ENCODE measurements at places on chromosomes 7 and 10.
A peak's percentile ranks its signal among the peaks of the same experiment; 100 is the strongest.

DNA sequence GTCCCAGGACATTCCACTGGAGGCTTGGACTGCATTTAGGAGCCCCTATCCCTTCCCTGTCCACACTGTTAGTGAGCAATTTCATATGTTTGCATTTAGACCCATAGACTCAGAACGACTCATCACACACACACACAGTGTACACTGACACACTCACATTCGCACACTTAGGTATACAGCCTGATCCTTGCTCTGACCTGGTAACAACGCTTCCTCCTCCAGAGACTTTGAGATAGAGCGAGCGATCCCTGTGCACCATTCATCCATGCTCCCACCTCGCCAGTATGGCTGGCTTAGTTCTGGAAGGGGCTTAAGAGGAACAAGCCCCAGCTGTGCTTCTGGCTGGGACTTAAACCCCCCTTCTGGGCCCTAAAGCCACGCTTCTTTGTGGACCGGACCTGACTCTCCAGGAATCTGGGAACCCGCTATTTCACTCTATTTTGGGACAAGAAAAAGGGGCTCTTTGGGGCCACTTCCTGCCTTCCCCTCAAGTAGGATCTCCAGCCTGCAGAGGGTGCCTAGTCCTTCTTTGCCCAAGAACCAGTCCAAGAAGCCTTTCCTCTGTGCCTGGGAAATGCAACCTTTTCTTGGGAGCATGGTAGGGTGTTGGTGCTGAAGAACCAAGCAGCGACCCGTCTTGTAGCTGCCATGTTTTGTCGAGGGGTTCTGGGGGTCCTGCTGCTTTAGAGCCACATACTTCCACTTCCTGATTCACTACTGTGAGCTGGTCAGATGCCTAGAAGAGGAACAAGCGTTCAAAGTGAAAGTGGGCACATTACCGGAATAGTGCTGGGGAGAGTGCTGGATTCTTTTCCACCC is 1.1 kb upstream of the HOXA13 start:
- no peak for DNase-seq

DNA sequence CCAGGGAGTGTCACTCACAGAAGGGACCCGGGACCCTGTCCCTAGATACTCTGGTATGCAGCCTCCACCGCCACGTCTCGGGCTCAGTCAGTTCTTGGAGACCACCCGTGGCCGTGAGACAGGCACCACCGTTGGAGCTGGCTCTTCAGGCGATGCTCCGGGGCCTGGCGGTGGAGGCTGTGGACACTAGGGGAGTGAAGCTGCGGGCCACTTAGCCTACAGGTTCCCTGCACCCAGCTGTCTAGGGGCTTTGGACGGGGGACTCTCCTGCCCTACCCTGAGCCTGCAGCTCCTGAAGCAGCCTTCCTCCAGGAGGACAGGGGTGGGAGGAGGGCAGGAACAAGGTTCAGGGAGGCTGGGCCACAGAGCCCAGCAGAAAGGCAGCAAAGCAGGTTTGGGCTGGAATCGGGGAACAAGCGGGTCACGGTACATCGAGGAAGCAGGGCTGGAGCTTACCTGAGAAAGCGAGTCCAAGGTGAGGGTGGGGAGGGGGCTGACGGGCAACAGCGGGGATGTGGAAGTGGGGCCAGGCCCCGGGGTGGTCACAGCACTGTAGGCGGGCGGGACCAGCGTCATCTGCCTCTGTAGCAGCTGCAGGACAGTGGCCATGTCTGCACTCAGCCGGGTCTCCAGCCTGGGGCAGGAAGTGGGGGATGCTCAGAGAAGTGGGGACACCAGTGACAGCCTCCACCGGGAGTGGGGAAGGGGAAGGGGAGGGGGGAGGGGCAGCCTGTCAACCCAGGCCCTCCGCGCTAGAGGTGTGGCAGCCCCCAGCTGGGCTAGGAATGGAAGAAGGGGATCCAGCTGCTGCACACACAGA is 31.5 kb downstream of the KCNH2 start:
- DNase-seq, result no peak

- no peak for DNase-seq
These were observed 34.2 kb downstream of the TACR2 start for GRCh38 chr10:69382382-69383117.

GRCh38 chr7:106609416-106609815 is 51.5 kb downstream of the CCDC71L start:
- no peak for DNase-seq

GRCh38 chr10:12018438-12019282 is 23.9 kb downstream of the UPF2 start:
- DNase-seq, result no peak

DNA sequence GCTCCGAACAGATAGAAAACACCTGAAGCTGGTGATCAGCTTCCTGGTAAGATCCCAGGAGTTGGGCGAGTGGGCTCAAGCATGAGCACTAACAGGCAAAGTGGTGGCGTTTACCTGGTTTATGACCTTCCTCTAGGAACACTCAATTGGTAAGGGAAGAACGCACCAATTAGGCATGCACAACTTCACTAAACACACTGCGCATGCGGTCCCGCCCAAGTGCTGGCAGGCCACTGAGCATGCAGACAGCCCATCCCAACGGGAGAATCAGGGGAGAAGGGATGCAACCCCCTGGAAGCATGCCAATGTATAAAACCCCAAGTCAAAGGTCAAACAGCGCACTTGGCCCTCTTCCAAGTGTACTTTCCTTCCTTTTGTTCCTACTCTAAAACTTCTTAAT is 70.4 kb downstream of the LYZL2 start:
- no peak for DNase-seq

DNA sequence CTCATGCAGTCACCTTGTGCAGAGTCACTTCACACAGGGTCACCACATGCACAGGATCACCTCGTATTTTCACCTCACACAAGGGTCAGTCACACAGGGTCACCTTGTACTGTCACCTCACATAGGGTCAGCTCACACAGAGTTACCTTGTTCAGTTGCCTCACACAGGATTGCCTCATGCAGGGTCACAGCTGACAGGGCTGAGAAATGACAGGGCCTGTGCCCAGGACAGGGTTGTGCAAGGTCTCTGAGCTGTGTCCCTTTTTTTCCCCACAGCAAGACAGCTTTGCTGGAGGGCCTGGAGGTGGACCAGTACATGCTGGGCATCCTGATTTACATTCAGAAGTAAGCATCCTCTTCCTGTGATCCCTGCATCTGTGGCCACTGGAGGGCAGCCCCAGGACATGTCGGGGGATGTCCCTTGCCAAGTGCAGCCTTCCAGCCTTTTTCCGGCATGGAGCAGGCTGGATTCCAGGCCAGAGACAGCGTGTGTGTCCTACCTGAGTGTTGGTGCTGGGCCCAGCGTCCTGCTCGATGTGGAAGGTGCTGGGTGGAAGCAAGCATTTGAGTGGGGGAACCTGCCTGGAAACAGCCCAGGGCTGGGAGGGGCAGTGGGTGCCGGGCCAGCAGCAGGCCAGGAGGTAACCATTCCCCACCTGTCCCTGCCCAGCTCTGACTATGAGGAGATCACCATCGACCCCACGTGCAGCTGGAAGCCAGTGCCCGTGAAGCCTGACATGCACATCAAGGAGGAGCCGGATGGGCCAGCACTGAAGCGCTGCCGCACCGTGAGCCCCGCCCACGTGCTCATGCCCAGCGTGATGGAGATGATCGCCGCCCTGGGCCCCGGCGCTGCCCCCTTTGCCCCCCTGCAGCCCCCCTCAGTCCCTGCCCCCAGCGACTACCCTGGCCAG is 16.3 kb downstream of the ZMIZ2 start:
- no peak for DNase-seq

DNA sequence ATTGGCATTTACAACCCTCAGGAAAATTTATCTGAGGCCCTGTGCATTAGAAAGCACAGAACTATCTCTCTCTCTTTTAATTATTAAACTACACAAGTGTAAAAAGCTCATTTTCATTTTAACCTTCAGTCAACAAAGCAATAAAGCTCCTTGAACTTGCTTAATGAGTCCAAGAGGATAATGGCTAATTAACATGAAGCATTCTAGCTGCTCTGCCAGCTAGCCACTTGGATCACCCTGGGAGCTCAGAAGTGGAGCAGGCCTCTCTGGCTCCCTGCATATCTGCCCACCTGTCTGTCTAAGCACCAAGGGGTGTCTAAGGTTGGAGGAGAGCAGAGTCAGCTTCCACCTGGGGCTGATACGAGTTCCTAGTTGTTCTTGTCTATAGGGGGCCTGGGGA is 56.0 kb upstream of the SLC35G1 start:
- DNase-seq, result no peak

DNA sequence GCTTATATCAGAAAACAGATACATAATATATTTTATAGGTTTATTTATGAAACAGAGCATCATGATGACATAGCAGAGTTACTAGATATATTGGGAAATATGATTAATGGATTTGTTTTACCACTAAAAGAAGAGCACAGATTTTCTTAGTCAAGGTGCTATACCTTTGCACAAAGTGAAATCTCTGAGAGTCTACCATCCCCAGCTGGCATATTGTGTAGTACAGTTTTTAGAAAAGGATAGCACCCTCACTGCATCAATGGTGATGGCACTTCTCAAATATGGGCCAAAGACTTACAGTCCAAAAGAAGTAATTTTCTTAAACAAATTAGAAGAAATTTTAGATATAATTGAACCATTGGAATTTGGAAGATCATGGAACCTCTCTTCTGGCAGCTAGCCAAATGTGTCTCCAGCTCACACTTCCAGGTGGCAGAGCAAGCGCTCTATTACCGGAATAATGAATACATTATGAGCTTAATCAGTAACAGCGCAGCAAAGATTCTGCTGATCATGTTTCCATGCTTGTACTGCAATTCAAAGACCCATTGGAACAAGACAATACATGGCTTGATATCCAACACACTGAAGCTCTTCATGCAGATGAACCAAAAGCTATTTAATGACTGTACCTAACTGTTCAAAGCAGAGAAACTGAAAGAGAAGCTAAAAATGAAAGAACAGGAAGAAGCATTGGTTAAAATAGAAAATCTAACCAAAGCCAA is 21.9 kb upstream of the CREB3L2 start:
- DNase-seq, result no peak

GRCh38 chr10:6593241-6593671 is 13.2 kb upstream of the PRKCQ start:
- DNase-seq, result no peak

GRCh38 chr7:29486191-29486700 is 77.4 kb upstream of the PRR15 start:
- DNase-seq, result no peak

DNA sequence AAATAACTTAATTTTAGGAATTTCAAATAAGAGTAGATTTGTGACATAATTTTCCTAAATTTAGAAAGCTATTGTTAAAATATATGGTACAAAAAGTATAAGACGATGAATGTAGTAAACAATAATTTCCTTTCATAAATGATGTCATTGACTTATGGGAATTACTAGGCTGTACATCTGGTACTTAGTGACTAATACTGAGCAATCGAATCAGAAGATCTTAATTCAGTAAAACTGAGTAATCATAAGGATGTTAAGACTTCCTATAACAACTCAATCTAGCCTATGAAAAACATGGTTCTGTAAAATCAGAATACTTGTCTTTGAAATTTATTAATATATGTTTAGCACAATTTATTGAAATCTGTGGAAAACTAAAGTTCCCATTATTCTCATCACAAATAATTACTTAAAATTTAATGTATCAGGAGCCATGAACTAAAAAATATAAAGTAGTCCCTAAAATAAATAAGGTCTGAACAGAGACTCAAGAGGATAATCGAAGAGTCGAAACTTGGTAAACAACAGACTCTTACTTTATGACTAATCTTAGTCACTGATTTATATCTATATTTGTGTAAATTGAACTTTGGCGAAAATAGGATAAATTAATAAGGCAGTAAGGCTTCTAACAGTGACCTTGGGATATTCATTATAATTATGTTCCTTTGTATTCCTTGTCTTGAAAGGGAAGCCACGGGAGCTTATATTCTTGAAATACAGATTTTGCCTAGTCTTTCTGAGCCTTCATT is 142.1 kb downstream of the HGF start:
- no peak for DNase-seq

DNA sequence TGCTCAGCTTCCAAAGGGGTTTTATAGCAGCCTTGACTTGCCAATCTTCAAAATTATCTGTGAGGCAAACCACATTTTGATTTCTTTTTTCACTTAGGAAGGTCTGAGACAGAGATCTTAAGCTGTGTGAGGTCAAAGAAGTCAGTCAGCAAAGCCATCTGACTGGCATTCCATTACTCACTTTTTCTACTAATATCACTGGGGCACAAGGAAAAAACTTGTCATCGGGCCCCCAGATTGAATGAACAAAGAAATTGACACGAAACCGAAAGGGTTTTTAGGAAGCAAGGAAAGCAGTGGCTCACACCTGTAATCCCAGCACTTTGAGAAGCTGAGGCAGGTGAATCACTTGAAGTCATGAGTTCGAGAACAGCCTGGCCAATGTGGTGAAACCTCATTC is 78.5 kb upstream of the FRMD4A start:
- DNase-seq, result peak; percentile 23

DNA sequence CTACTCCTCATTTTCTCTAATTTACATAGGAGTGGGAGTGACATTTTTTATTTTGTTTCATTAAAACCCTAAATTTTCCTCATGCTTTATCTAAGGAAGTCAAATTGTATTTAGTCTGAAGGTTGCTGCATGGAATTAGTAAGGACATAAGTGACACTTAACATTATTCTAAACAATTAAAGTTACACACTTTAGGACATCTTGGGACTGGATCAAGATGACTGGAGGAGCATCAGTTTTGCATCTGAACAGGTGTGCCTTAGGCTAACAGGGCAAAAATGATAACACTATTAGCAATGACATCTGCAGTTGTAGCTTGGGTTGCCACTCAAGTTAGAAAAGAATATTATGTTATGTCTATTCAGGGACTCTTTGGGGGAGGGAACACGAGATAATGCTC is 199.4 kb downstream of the HDAC9 start:
- DNase-seq, result no peak

DNA sequence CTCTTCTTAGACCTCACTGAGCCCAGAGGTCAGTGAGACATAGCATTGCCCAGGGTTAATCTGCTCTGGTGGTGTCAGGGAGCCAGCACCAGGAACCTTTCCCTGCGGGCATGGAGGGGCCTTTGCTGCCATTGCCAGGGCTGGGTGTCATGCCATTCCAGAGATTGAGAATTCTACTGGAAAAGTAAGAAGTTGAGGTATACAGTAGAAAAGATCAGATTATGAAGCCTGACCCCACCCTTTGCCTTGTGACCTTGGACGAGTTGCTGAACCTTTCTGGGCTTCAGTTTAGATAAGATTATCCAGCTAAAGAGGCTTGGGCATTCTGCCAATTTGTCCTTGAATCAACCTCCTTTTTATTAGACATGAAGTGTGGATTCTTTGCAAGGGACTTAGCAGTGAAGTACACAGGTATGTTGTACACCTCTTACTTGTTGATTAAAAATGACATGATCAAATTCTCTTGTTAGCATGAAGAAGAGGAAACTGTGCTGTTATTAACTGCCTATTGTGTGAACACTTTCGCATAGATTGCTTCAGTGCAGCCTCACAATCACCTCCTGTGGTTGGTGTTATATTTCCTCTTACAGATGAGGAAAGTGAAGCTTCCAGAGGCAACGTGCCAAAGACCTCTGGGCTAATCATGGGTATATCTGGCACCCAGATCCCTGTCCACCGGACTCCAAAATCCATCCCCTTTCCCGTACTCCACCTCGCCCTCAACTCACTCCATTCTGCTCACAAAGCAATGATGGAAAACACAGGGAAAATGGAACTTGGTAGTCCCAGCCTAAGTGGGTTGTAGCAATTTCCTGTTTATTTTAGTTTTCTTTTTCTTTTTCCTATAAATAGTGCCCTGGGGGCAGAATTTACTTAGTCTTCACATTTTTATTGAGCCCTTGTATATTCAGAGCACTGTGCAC is 151.3 kb downstream of the CAMK1D start:
- DNase-seq, result no peak

GRCh38 chr10:22029445-22030236 is 26.1 kb upstream of the DNAJC1 start:
- DNase-seq, result no peak

Measured in activated CD4-positive, alpha-beta T cell treated with anti-CD3 and anti-CD28 coated beads, Interleukin-2, amount 50 U/mL, for 4 hours (primary cell).